ENCODE measurements at places on chromosomes 11 and 22. TPM values are rescaled to one million over a fixed set of nuclear protein-coding genes. Genes with fewer than 3 reads are reported as not detected.
A peak's percentile ranks its signal among the peaks of the same experiment; 100 is the strongest.

GRCh38 chr11:1447845-1448825, 38.4 kb downstream of the MOB2 start:
- peak; percentile 90 for DNase-seq

GRCh38 chr11:73469401-73469800, 93.2 kb downstream of the RELT start:
- DNase-seq: no peak

DNA sequence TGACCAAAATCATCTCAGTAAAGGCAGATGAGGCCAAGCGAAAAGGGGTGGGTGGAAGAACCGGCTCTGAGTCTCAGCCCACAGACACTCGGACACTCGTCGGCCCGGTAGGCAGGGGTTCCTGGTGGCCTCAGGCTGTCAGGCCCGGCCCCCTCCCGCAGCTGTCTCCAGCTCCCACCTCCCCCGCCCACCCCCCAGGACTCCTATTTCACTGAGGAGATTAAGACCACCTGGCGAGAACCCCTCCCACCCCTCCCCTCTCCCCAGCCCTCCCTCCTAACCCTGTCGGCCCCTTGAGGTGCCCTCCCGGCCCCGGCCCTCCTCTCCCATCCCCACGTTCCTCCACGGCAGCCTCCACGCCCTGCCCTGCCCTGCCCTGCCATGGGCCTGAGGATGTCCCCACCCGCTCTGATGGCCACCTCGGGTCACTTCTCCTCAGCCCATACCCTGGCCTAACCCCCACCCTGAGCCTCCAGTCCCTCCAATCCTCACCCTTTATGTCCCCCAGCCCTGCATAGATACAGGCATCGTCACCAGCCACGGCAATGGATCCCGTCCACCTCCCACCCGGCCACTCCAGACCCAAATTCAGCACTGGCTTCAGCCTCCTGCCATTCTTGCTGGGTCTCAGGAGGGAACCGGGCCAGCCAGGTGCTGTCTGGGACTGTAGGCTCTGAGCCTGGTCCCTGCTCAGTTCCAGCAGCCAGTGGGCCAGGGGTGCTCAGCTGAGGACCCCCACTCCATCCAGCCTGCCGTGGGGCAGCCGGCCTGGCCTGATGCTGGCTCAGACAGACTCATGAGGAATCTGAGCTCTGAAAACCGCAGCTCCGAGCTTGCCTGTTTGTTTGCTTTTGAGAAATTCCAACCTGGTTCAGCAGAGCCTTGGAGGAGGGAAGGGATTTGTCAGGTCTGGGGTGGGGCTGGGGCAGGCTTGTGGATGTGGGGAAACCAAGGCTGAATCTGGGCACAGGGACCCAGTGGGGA, 9.8 kb upstream of the TBX1 start:
- no peak for DNase-seq

DNA sequence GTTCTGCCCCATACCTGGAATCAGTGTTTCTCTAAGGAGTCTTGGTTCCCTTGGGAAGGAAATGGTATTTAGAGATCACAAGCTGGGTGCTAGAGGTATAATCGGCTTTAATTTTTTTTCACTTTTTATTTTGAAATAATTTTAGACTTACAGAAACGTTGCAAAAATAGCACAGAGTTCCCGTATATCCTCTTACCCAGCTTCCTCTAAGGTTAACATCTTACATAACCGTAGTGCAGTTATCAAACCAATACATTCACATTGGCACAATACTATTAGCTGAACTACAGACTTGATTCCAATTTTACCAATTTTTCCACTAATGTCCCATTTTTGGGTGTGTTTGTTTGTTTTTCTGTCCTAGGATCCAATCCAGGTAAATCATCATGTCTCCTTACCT, 63.8 kb downstream of the RBX1 start:
- no peak for DNase-seq

- DNase-seq: peak; percentile 77
These were observed at the start of gene SERPINH1 for GRCh38 chr11:75562048-75562835. TSS of gene SERPINH1 (plus strand) at chr11:75562253. CDS start at chr11:75566350, 4,097 bp downstream.

PGA3 gene
- not detected for total RNA-seq

TRAF6 gene
- 9.6 TPM for total RNA-seq

SCN2B gene
- total RNA-seq: not detected
